ENCODE measurements at places on chromosomes 3 and 15. TPM values are rescaled to one million over a fixed set of nuclear protein-coding genes. Genes with fewer than 3 reads are reported as not detected.

PCSK6 gene
- polyA plus RNA-seq: 1.4 TPM

GOLGA8J gene
- not detected for polyA plus RNA-seq

TNFAIP8L3 gene
- not detected for polyA plus RNA-seq

IL17RD gene
- 14.8 TPM for polyA plus RNA-seq

SNTN gene
- polyA plus RNA-seq: not detected

All from neural cell (in vitro differentiated cells).